MV-4-11 (cell line): ENCODE measurements at places on chromosomes 11 and 22.

DNA sequence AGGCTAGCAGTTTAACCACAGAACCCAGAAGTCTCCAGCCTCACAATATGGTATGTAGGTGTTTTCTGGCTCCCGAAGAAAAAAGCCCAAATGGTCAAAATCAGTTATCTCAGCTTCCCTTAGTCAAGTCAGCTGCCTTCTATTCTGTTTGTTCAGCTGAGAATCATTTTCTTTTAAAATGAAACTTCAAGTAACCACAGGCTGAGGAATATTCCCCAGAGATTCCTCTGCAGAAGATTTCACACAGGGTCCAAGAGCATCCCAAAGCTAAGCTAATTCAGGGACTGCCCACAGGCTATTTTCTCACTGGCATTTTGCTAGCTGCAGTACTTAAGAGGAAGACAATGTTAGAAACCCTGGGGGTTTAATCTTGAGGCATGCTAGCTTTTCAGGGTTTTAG lies 977.0 kb upstream of the CHORDC1 start:
- no peak for DNase-seq

DNA sequence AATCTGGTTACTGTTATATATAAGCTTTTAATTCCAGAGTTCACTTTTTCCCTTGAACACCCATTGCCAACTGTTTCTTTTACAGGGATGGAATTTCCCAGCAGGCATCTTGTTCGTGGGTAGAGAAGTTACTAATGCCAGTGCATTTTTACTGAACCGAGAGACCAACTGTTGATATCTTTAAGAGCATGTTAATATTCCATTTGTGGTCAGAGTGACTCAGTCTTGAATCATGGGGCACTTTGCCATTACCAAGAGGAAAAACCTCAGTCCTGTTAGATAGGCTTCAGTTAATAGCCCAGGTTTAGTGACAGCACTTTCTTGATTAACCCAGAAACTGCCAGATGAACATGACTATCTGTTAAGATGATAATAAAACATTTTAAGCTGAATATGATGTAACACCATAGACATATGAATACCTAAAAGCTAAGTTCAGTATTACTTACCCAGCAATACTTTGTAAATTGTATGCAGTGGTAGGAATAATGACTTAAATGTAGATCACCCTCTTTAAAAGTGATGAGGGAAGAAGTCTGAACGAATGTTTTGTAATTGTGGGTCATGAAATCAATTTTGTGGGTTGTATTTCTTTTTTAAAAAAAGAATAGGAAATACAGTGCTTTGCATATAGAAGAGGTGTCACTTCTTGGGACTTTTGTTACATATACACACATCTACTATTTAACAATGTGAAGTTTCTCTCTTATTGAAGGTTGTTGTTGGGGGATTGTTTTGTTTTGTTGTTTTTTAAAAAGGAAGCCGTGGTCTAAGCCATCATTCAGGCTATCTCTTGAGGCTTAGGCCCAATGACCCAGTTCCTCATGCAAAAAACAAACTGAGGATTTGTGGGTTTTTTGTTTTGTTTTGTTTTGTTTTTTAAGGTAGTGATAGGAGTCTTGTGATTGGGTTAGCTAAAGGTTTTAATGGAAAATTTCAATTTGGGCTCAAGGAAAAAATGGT lies 79.2 kb upstream of the GRIK4 start:
- DNase-seq, result peak; percentile 82

- no peak for DNase-seq
Measured at GRCh38 chr22:25765016-25765367, 23.0 kb downstream of the MYO18B start.

- no peak for DNase-seq
Measured at GRCh38 chr22:31874821-31875220, 69.5 kb upstream of the YWHAH start.

- no peak for DNase-seq
Measured at GRCh38 chr22:35685731-35686130, 31.9 kb upstream of the APOL5 start.

DNA sequence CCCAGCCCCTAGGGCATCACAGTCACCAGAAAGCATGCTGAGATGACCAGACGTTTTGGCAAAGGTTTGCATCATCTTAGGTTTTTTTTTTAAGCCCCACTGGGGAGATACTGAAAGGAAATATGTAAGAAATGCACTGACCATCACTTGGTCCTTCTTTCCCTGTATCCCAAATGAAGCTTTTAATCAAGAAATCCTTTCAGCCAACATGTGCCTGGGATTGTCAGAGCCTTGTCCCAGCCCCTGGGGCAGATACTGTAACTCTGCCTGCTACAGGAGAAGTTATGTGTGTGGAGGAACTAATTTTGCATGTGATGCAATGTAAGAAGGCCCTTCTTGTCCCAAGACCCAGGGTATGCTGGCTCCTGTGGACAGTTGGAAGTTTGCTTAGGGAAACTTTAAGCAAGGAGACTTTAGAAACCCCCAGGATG lies 65.6 kb downstream of the PPFIBP2 start:
- DNase-seq, result peak; percentile 43

DNA sequence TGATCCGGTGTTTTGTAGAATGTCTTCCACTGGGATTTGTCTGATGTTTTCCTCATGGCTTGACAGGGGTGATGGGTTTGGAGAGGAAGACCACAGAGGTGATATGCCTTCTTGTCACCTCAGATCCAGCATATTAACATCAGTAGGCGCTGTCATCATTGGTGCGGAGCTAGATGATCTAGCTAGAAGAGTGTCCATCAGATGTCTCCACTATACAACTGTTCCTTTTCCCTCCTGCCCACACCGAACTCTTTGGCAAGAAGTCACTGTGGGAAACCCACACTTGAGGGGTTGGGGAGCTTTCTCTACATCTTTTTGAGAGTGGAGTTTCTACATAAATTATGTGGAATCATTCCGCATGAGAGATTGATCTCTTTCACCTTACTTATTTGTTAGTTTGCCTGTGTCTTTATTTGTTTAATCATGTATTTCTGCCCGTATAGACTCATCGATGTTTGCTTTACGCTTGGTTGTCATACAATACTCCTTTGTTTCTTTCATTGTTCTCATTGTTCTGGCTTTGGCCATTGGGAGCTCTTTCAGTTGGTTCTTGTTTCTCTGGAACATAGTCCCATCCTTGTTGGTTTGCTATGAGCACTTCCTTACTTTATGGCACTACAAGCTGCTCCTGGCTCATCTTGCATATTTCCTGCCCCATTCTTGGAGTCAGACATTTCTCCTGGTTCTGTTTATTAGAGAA lies 1420.3 kb downstream of the BRD1 start:
- DNase-seq, result no peak

- DNase-seq, result no peak
Measured at GRCh38 chr22:48797731-48798130, 1029.9 kb downstream of the BRD1 start.

- DNase-seq, result no peak
Measured at GRCh38 chr22:26558248-26558895, 31.6 kb downstream of the TPST2 start.

- no peak for DNase-seq
Measured at GRCh38 chr11:132531921-132532320, 1000.4 kb downstream of the OPCML start.

DNA sequence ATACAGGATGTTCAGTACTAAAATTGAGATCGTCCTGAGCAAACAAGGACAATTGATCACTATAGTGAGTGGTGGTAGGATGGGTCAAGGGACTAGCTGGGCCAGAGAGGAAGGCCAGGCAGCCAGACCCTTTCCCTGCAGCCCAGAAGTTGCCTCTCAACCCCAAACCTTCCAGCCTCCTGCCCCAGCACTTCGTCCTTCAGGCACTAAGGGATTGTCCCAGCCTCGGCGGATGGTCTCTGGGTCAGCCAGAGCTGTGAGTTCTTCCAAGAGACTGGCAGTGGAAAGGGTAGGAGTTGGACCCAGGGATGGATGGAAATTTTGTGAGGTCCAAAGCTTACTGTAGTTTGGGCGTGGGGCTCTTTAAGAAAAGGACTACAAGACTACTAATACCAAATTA lies 3.6 kb upstream of the LMO1 start:
- DNase-seq, result no peak

DNA sequence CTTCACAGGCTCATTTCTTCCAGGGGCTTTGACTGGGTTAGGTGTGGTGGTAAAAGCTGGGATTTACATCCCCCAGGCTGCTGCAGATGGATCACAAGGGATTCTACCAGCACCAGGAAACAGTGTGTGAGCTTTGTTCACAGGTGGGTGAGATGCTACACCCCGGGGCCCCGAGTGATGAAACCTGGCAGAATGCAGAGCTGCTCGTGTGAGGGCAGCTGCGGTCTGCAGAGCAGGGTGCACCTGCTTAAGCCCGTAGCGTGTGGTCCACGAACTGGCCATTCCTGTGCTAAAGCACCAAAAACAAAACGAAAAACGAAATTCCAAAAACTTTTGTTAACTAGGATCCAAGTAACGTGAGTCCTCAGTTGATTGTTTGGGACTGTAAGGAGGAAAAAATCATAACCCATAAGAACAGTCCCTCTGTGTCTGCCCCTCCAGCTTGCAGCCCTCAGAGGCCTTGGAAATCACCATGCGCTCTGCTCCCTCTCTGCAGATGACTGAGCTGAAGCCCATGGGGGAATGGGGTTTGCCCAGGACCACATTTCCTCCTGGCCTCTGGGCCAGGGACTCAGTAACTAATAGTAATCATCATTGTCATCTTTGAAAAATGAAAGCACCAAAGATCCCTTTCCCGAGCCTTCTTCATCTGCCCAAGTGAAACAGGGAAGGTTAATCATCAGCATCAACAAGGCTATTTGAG lies 24.6 kb downstream of the ELF5 start:
- DNase-seq, result no peak

- DNase-seq, result no peak
Measured at GRCh38 chr11:122202161-122202950, 86.3 kb upstream of the BLID start.

DNA sequence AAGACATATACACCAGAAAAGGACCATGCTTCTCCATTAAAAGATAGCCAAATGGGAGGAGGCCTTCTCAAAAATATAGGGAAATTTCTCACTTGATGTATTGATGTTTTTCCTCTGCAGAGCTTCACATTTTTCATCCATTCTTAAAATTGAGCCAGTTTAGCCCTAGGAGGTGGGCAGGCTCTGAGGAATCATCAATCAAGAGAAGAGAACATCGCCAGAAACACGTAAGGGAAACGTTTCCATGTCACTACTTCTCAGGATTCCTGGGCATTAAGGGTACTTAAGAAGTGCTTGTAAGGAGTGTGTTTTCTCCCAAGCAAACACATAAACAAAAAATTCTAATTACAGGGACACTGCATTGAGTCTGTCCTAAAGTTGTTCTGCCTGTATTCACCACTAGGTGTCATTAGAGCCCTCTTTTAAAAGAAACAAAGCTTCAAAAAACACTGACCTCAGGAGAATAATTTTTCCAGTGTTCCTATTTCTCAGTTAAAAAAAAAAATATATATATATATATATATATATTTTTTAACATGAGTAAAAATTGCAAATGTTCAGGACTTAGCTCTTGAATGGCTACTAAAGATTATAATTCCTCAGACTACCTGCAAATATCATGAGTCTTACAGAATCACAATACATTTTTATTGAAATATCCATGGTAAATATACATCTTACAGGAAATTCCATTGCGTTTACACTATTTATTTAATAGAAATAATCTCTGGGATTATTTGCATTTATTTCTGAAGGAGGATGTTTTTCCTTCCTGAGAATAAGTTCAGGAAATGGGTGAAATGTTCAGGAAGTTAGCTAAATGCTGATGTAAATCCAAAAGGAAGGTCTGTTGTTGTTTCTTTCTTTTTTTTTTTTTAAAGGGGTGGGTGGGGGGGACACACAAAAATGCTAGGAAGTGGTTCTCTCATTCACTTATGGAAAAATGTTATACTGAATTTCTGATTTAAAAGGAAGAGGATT lies 16.0 kb downstream of the FZD4 start:
- peak; percentile 24 for DNase-seq

GRCh38 chr11:126646701-126647557 lies 291.4 kb downstream of the ST3GAL4 start:
- no peak for DNase-seq

- no peak for DNase-seq
Measured at GRCh38 chr11:69864686-69865661, 45.8 kb upstream of the FGF3 start.

DNA sequence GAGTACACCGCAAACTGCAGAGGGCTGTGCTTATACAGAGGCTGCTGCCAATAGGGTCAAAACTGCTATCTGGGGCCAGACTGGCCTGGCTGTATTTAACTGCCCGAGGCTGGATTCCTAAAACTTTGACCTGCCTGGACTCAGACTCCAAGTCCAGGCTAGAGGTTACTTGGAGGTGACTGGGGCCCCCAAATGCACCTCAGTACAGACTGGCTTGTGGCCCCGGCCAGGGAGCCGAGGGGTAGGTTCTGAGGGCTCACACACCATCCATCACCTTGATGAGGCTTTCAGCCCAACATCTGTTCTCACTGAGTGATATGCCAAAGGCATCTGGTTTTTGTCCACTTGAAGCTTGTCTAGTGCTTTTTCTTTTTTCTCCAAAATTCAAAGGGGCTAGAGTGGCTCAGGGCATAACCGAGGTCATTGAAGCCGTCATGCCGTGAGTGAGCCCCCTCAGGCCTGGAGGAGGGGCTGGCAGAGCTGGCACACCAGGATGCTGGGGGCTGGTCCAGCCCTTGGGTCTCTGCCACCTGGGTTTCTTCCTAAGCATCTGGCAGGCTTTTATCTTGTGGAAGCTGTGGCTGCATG lies 52.4 kb upstream of the TTLL12 start:
- no peak for DNase-seq

GRCh38 chr11:22832315-22833015 lies 2.9 kb upstream of the SVIP start:
- DNase-seq, result no peak

DNA sequence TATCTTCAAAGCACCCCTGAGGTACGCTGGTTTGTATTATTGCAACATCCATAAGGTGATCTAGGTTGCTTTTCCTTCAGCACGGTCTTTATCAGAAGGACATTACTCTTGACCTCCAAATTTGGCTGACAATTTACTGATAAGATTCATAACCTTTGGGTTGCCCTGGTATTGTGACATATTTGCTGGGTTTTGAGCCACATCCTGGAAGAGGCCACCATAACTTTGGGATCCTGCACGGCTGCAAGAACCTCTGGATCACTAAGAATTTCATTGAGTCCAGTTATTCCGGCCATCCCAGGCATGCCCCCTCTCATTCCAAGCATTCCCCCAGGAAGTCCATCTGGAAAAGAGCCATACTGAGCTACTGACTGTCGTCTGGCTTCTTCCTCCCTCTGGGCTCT lies 6.5 kb upstream of the PLET1 start:
- no peak for DNase-seq

GRCh38 chr11:69480547-69481392 lies 693 bp upstream of the LINC01488 start:
- DNase-seq, result no peak

DNA sequence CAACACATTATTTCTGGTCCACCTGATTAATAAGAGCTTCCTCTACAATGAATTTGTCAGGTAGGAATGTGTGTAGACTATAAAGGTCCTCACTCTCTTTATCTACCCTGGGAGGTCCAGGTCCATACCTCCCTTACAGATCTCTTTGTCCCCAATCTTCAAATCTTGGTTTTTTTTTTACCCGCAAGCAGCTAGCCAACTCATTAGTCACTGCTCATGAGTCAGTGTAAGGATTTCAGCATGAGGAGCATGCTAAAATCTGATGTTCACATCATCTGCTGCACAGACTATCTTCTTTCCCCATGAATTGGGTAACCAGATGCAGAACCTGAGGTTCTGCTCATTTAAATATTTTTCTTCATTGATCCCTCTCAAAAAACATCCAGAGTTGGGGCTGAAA lies 397.0 kb upstream of the ISX start:
- no peak for DNase-seq

GRCh38 chr11:130159657-130160497 lies at the start of gene ST14:
Gene ST14, plus strand, starts transcription at chr11:130159782. Its CDS starts 198 bp downstream, at chr11:130159980.
- DNase-seq, result peak; percentile 74

GRCh38 chr11:114079511-114080065 lies 20.1 kb downstream of the ZBTB16 start:
- no peak for DNase-seq

- no peak for DNase-seq
Measured at GRCh38 chr11:112797648-112798293, 163.4 kb upstream of the NCAM1 start.
